ENCODE measurements at places on chromosomes 7 and 10.

GRCh38 chr7:41769162-41769561, 66.3 kb upstream of the INHBA start:
- no peak for DNase-seq

DNA sequence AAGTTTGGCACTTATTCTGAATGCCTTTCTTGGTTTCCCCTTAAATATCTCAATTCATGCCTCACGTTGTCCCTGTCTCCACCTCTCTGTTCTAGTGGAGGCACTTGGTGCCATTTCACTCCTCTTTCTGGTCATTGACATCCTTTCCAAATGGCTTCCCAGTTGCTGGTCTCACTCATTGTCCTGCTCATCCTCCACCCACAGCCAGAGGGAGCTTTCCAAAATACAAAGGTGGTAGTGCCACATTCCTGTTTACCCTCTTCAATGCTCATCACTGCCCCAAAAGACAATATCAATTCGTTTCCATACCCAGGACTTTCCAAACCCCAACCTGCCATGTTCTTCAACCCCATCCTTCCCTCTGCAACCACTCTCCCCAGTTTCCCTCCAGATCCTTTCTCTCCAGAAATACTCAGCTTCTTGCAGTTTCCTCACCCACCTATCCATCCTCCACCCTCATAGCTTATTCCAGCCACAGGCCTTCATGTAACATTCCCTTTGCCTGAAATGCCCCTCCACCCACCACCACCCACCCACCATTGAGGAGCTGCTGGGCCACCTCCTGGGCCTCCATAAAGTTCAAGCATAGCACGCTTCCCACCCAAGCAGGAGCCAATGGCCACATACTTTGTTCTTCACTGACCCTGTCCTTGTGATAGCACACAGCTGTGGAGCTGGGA, 63.1 kb upstream of the ADRB1 start:
- no peak for DNase-seq

DNA sequence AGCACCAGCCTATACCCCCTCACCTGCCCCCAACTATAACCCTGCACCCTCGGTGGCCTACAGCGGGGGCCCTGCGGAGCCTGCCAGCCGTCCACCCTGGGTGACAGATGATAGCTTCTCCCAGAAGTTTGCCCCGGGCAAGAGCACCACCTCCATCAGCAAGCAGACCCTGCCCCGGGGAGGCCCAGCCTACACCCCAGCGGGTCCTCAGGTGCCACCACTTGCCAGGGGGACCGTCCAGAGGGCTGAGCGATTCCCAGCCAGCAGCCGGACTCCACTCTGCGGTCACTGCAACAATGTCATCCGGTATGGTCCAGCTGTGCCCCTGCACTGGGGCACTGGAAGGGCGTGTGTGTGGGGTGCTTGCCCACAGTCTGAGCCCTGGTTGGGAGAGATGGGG, 40.0 kb upstream of the BMPR1A start:
- DNase-seq: no peak

- DNase-seq: no peak
Observed at GRCh38 chr7:121372376-121373010, 23.6 kb downstream of the FAM3C start.

GRCh38 chr7:139080905-139081304, 28.6 kb downstream of the ZC3HAV1 start:
- DNase-seq: no peak

DNA sequence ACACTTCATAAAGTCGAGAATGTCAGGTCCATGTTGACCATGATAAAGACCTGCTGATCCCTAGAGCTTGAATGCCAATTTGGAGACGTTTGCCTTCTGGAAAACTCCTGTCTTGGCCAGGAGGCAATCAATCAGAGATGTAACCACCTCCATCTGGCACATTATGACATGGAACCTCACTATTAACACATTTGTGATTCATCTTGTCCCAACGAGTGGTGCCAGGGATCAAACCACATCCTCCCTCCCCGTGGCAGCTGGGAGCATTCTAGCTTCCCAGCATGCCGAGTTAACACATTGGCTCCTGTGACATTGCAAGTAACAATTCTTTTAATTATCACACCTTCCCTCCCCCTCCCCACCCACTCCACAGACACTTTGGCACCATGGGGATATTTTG, 84.0 kb upstream of the PPP1R17 start:
- DNase-seq: no peak

GRCh38 chr7:494259-494687, 25.4 kb downstream of the PDGFA start:
- no peak for DNase-seq

DNA sequence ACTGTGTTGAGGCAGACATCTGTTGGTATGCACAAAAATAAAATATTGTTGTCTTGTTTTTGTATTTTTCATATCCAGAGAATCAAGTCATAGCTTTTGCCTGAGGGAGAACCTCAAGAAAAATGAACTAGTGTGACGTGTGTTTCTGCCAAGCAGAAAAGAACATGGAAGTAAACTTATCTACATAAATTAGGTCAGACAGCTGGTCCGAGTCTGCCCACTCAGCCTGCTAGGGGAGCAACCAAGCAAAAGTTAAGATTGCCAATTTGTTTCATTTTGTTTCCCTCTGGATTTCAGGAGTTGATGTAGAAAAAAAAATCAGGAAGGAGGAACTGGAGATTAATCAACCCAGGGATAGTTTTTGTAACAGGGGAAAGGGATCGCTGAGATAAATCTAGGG, 572.4 kb upstream of the LRRTM3 start:
- no peak for DNase-seq

DNA sequence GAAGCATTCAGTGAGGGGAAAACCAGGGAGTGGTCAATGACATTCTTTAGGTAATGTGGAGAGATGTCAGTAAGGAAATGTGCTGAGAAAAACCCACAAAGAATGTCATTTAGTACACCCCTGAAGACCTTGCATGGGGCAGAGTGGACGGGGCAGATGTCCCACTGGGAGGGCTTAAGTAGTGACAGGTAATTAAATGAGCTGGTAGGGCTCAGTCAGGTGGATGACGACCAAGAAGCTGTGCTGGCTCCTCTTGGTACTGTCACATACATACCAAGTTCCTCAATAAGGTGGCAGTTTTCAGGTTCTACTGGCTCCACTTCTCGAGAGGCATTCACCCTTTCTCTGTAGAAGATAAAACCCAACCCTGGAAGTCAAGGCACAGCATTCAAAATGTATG, 1.8 kb downstream of the PON3 start:
- no peak for DNase-seq

DNA sequence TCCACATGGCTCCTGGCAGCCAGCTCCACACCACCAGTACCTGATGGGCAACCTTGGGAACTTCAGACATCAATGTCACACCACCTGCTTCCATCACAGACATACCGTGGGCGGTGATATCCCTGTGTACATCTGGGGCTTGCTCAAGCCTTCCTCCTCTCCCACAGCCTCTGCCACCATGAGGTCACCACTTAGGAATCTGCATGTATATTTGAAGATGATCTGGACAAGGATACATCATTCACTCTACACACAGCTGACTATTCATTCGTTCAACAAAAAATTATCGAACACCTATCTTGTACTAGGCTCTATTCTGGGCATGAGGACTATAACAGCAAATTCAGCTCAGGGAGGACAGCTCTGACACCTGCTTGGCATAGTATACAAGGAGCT, 6.8 kb downstream of the DLG5 start:
- no peak for DNase-seq

DNA sequence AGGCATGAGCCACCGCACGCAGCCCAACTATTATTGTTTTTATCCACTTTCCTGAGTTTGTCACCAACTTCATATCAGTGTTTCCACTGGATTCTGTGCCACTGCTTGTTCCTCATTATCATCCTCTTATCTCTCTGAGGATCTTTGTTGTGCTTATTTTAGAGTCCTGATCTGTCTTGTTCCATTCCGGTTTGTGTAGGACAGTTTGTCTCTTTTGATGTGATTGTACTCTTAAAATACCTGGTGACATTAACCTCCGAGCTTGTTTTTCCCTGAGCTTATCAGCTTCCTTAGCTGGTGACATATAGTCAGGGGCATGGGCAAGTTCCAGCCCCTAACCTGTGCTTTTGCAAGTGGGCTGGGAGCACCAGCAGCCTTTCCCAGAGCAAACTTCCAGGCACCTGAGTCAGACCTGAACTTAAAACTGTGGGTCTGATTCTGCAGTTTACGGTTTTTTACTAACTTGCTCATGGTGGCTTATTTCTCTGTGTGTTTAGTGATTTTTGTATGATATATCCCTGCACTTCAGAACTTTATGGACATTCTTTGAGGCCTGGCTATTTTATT, 23.1 kb upstream of the FMC1 start:
- no peak for DNase-seq

Data from stimulated activated CD4-positive, alpha-beta T cell treated with anti-CD3 and anti-CD28 coated beads, Interleukin-1b, Interleukin-23, amount 100 ng/mL, for 24 hours (primary cell).